ENCODE measurements at places on chromosomes 4 and X.

DNA sequence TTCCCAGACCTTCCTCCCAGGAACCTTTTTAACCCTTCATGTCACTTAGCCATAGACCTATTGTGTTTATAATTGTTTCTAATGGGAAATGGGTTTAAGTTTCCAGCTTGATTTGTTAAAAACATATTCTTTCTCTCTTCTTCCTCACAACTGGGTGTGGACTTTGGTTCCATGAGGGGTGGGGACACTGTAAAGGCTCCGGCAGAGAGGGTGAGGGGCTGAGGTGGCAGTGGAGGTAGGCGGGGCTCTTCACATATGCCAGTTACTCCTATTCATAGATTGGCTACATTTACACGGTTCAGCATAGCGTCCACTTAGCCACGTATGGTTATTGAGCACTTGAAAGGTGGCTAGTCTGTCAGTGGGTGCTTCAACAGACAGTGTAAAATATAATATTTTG is 7.8 kb downstream of the INTS6L start:
- no peak for DNase-seq

- DNase-seq, result no peak
These were observed 99.0 kb downstream of the CAMK2D start for GRCh38 chr4:113662581-113662980.

GRCh38 chr4:76995776-76996175 is 46.2 kb downstream of the SEPTIN11 start:
- DNase-seq, result no peak

DNA sequence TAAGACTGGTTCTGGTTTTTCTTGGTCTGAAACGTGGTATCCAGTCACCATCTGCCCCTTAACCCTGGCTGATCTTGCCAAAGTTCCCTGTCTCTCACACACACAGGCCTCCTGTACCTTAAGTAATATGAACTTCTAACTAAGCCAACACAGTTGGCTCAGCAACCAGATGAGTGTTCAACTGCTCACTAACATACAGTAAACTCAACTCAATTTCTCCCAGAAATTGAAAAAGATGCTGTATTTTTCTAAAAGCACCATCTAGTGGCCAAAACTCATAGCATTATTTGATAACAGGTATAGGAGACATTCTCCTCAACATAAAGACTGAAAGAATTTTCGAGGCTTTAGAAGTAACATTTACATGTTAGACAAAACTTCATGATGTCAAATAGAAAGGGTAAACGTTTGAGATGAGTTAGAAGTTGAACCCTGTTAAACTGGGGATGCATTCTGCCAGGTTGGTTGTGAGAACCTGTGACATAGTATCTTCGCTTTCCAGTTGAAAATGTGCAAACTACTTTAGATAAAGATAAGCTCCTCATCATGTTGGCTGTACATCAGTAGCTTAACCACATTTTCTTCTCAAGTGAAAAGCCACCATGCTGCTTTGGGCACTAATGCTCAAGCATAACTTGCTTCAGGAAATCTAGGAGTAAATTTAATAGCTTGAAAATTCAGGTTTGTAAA is 31.2 kb downstream of the CCNI start:
- DNase-seq, result no peak

GRCh38 chr4:115090483-115091075 is 22.8 kb downstream of the NDST4 start:
- DNase-seq, result no peak

DNA sequence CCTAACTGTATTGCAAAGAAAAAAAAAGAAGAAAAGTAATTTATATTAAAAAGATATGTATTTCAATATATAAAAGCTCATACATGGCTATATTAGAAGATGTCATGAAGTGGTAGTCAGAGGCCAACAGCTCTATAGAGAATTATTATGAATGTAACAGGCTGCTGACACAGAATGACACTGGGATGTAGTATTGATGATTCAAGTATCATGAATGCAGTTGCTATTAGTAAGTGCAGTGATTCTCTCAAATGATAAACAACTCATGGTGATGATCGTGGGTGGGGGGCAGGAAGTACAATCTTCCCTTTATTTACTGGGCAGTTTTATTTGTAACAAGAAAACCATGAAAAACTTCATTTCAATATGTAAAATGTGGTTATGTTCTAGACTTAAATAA is 124.6 kb downstream of the COL4A6 start:
- DNase-seq, result no peak

GRCh38 chr4:184267673-184268583 is 50.3 kb upstream of the ENPP6 start:
- DNase-seq, result peak; percentile 89

DNA sequence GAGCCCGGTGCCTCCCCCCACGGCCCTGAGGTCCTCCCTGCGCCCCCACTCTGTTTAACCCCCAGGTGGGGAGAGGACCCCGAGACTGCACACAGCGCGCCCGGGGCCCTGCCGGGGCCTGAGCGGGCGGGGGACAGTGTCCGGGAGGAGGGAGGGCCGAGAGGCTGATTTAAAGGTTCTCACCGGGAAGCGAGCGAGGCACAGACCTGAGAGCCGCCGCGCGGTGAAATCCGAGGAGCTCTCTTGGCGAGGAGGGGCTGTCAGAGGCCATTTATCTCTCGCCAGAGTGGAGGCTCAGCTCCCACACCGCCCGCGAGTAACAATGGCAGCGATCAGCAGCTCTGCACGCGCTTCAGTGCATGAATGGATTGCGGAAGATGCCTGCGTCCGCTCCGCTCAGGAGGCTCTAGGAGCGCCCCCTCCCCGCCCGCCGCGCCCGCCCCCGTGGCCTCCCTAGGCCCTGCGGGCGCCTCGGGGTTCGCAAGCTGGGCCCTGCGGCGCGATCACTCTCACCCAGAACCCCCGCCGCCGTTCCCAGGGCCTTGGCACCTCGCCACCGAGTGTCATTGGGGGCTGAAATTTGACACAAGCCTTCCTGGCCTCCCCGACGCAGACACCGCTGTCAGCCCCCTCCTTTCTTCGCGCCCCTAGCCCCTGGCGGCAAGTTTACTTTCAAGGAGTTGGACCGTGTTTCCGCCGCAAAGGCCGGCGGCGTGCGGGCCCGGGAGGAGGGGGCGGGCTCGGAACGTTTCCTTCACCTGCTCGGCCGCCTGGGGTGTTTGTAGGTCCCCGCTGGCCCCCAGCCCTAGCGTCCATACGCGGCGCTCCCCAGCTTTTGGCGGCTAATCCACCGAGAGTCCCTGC is 48.7 kb upstream of the BCOR start:
- peak; percentile 40 for DNase-seq

DNA sequence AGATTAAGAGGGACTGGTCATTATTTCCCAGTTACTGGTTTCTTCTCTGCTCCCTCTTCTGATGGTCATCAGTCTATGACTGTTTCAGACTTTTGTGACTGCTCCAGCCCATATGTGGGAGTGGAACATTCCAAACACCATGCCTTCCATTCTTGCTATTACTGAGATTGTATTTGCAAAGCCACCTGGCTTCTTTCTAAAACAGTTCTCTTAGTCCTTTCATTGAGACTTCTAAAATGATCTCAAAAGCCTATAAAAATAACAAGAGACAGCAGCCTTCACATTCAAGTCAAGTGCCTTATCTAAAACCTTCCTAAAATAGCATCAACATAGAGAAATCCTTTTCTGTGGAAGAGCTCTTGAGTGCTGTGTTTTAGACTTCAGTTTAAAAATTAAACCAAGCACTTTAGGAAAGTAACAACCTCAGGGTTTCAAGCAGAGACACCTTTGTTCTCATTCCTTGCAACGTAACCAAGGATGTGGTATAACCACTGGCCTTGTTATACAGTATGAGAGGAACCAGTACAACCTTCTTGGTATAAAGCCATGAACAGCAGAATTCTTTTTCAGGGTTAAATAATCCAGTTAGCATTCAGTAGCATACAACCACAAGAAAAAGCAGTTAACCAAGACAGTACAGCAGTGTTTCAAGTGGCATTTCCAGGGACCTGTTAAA is 97.1 kb downstream of the NFKB1 start:
- DNase-seq, result peak; percentile 36

DNA sequence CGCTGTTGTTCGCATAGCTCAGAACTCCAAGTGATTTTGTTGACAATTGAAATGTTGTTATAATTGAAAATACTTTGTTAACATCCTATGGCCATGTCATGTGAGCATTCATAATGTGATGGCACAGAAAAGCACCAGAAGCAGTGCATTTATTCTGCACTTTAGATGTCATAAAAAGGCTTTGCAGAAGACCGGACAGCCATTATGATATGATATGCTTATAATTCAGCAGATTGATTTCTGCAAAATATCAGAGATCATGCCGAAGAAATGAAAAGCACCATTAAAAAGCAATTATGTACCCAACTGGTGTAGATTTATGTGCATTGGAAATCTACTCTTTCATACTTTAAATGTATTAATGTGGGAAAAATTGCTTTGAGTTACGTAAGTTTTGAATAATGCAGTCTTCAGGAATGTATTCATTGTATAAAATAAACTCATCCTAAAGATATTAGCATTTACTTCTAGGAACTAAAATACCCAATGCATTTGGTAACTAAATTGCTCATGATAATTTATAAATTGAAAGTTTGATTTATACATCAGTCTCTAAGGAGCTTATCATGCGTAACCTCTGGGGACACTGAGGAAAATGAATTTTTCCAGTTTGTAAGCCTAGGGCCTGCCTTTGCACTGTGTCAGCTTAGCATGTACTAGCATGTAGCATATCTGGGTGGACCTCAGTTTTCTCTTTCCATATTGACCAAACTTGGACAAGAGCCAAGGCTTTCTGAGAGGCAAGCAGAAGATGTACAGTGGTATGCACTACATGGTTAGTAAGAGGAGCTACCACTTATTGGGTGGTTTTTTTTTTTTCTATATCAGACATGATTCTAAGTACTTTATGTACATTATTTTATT is 43.6 kb downstream of the TLR10 start:
- no peak for DNase-seq

DNA sequence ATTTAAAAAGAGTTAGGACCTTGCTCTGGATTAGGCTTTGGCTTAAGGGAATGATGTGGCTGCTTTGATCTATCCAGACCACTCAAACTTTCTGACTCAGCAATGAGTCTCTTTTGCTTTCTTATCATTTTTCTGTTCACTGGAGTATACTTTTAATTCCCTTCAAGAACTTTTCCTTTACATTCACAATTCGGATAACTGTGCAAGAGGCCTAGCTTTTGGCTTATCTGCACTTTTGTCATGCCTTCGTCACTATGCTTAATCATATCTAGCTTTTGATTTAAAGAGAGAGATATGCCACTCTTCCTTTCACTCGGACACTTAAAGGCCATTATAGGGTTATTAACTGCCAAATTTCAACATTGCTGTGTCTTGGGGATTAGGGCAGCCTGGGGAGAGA is 147.9 kb downstream of the DCHS2 start:
- no peak for DNase-seq

DNA sequence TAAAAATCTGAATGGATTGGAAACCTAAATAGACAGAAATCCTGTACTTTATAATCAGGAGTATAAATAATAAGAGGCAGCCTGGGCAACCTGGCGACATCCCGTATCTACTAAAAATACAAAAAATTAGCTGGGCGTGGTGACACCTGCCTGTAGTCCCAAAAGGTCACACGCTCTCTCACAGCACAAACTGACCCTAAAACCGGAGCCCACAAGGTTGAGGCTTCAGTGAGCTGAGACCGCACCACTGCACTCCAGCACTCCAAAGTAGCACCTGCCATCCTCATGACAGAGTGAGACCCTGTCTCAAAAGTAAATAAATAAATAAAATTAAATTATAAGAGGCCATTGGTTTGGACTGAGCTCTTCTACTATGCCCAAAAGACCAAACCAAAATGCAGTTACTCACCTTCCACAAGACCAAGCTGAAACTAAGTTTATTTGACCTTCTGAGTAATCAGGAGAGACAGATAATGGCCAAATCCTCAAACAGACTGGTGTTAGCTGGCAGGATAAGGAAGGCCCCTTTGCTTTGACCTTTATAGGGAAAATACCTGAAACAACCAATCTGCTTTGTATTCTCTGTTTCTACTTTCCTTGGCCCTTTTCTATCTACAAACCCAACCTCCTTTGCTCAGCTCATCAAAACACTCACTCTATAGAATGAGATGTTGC is 3.2 kb upstream of the GRSF1 start:
- DNase-seq, result no peak

- no peak for DNase-seq
These were observed 1566.5 kb upstream of the PCDH7 start for GRCh38 chr4:29153642-29154041.

DNA sequence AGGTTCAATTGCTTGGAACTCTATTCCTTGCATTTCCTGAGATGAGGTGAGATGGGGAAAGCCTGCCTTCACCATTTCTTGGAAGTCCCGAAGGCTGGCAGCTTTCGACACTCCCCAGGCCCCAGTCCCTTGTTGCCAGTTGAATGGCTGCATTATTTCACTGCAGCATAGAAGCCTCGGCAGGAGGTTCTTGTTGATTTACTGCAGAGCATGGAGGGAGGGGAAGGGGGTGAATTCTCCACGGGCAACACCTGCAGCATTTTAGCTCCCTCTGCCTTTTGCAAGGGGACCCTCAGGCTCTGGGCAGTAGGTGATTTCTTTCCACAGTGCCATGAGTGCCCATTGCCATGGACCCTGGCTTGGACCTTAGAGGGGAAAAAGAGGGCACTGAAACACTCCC is 10.7 kb upstream of the BCLAF3 start:
- no peak for DNase-seq

DNA sequence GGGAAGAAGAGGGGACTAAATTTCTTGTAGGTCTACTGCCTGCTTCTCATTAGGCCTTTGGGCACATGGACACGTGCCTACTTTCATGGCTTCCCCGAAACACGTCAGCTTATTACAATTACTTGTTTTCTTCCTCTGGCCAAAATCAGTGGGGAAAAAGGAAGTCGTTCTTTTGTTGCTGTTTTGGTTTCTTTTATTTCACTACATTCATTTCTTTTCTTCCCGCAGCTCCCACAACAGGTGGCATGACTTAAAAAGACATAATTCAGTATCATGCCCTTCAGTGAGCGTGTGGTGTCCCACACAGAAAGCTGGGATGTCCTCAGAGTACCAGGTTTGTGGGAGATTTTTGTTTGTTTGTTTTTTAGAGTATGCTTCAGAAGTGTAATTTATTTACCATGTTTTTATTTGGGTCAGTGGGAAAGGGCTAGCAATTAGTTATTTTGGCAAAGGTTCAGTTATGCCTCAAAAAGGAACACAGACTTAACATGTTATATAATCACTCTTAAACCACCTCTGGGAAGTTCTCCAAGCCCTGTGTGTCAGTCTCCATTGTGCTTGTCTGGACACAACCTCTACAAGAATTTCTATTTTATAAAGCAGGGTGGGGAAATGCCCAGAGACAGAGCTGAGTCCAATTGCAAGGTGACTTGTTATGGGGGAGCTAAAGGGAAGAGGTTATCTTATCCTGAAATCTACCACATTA is 44.2 kb upstream of the SPRY1 start:
- DNase-seq, result no peak

GRCh38 chr4:116055857-116056827 is 942.7 kb upstream of the NDST4 start:
- no peak for DNase-seq
